ENCODE measurements at places on chromosomes 2 and 18.

- DNase-seq: no peak
Measured at GRCh38 chr2:232966122-232966521, 46.9 kb downstream of the NGEF start.

DNA sequence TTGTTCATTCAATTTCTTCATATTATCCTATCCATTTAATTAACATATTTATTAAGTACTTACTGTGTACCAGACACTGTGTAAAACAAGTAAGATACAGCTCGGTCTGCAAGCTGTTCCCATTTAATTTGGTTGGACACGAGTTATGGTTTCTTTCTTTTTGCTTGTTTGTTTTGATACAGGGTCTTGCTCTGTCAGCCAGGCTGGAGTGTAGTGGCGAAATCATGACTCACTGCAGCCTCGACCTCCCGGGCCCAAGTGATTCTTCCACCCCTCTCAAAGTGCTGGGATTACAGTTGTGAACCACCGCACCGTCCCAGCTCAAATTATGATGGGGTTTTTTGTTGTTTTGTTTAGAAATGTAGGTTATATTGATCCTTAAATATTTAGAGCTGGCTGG lies 9.0 kb downstream of the CYBRD1 start:
- DNase-seq: no peak

- DNase-seq: no peak
Measured at GRCh38 chr2:204449977-204450376, 95.3 kb upstream of the PARD3B start.

GRCh38 chr2:48114256-48114655 lies 208.0 kb upstream of the FBXO11 start:
- DNase-seq: peak; percentile 19

GRCh38 chr2:52597346-52597745 lies 1170.3 kb upstream of the CHAC2 start:
- DNase-seq: no peak

DNA sequence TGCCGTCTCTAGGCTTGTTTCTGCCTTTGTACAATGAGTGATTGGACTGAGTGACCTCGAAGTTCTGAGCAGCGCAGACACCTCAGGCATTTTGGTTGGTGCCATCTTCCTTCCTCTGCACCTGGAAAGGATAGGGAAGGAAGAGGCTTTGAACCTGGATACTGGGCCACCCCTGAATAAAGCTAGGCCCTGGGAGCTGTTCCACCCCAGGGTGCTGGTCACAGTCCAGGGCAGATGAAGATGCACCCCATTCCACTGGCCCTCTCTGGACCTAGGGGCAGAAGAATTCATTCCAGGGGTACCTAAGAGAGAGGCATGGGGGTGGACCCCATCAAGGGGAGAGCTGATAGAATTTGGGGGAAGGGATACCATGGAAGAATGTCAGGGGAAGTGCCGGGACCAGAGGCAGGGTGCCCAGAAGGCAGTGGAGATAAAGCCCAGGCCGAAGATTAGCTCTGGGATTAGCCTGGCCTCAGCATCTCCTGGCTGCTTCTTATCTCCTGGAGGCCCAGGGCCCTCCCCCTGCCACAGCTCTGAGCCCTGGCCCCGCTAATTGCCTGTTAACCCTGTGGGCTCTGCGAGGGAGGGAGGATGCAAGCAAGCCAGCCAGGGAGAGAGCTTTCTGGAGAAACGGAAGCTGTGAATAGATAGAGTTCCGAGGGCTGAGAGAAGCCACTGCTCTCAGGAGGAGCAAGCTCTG lies 11.4 kb downstream of the ASIC4 start:
- DNase-seq: no peak

- DNase-seq: no peak
Measured at GRCh38 chr2:200667413-200667812, 81.6 kb downstream of the AOX1 start.

- DNase-seq: no peak
Measured at GRCh38 chr2:314561-315336, 26.9 kb upstream of the ALKAL2 start.

All from T follicular helper cell (primary cell).